Activated T-cell treated with anti-CD3 and anti-CD28 coated beads for 1 hour (primary cell): ENCODE measurements at places on chromosomes 16 and 17.
A peak's percentile ranks its signal among the peaks of the same experiment; 100 is the strongest.

DNA sequence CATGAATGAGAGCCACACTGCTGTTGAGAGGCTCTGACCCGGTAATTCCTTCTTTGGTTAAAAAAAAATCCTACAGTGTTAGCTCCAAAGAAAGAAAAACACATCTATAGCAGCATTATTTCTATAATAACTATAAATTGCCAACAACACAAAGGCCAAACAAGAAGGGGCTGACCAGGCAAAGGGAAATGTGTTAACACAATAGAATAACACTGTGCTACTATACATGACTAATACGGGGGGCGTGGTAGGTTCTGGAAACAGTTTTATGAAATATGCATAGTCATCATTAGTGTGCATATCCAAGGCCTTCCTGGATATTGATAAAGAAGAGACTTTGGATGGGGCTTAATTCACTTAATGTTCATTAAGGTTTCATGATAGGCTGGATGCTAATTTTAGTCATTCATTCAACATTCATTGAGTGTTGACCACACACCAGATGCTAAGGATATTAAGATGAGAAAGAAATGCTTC, 50.0 kb upstream of the CCL1 start:
- DNase-seq: no peak

- peak; percentile 32 for DNase-seq
These were observed 19.7 kb upstream of the LRRC37A3 start for GRCh38 chr17:64938925-64939474.

DNA sequence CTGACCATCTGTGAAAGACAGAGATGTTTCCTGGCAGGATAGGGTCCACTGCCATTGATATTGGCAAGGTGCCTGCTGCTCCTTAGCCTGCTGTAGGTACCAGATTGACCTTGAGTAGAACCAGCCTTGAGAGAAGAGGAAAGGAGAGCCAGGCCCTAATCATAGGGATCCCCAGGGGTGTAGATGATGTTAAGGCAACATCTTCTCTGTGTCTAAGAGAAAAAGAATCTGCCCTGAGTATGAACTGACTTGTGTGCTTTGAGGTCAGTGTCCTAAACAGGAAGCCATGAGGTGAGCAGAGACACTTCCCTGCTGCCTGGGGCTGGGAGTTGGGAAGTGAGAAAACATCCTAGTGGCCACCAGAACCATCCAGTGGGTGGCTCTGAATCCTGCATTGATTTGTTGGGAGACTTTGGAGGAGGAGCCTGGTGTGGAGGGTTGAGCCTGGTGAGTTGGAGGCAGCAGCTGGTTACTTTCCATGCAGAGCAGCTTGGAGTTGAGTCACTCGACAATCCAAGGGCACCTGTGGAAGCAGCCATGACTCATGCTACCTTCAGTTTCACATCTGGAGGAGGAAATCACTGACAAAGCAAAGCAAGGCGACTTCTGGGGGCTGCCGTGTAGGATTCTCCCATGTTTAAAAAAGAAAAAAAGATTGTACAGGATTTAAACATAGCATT, 47.8 kb downstream of the BMERB1 start:
- DNase-seq: no peak

DNA sequence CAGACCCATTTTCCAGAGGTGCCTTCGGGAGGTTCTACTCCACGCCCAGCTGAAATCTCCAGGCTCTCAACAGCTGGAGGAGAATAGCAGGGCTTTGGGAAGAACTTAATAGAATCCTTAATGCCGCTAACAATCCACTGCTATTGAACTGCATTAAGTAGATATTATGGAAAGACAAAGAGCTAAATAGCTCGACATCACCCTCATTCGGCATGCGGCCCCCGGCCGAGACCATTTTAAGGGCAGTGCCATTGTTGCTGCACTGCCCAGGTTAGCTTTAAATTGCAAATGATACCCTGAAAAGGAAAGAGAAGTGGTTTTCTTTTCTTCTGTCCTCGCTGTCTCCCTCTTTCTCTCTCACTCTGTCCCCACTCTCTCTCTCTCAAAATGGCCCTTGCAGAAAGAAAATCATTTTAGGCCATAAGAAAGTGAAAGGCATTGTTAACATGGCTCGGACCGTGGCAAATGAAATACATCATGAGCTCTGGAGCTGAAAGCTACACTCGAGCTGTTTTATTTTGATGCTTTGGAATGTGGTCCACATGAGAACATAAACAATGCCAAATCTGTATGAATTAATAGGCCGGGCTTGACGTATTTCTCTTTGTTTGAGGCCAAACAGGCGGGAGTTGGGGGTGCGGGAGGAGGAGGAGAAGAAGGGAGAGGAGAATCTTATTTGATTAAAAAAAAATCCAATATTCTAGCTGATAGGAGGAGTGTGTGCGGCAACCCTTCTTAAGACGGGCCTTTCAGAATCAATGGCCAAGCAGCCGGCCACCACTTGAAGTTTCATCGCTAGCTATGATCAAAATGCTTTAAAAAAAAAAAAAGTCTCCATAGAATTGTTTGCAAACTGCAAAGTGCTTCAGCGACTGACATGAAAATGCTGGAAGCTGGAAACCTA, 298.8 kb upstream of the IRX3 start:
- no peak for DNase-seq

DNA sequence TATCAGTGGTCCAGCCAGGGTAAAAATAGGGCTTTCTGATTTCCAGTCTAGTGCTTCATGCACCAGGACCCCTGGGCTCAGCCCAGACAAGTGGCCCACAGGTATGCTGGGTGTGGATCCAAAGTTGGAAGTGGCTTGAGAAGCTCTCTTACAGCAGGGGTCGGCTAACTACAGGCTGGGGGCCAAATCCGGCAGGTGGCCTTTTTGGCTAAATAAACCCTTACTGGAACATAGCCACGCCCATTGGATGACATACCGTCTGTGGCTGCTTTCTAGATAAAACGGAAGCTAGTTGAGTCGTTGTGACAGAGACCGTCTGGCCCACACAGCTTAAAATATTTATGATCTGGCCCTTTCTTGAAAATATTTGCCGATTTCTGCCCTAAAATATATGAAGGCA, 119.0 kb upstream of the CDC42EP4 start:
- no peak for DNase-seq

- peak; percentile 23 for DNase-seq
These were observed 344.9 kb downstream of the CPPED1 start for GRCh38 chr16:12458591-12459358.

- DNase-seq: no peak
These were observed 863 bp downstream of the CASKIN1 start for GRCh38 chr16:2195322-2196161.

DNA sequence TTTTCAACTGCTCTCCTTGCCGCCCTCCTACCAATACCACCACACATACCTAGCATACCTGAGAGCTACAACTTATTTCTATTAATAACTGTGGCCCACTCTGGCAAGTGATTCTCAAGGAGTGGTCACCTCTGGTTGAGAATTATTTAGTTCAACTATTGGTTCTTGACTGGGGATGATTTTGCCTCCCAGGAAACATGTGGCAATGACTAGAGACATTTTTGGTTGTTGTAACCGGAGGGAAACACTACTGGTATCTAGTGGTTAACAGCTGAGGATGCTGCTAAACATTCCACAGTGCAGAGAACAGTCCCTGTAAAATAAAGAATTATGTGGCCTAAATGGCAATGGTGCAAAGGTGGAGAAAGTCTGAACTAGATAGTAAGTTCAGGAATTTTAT, 96.7 kb downstream of the TRIM37 start:
- no peak for DNase-seq

- no peak for DNase-seq
These were observed 5.0 kb downstream of the TSPAN10 start for GRCh38 chr17:81641825-81642489.

DNA sequence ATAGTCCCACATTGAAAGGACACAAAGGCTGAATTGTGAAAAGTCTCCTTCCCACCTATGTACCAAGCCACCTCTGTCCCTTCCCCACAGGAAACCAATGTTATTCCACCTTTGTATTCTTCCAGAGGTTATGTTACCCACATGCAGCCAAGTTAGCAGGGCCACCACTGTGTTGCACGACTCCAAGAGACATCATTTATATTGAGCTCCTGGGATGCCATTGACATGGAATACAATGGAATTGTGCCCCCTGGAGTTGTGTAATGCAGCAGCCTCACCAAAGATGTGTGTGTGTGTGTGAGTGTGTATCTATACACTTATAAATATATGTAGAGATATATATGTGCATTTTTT, 21.6 kb upstream of the MSI2 start:
- DNase-seq: no peak

GRCh38 chr17:56688151-56688550, 94.7 kb downstream of the NOG start:
- no peak for DNase-seq

DNA sequence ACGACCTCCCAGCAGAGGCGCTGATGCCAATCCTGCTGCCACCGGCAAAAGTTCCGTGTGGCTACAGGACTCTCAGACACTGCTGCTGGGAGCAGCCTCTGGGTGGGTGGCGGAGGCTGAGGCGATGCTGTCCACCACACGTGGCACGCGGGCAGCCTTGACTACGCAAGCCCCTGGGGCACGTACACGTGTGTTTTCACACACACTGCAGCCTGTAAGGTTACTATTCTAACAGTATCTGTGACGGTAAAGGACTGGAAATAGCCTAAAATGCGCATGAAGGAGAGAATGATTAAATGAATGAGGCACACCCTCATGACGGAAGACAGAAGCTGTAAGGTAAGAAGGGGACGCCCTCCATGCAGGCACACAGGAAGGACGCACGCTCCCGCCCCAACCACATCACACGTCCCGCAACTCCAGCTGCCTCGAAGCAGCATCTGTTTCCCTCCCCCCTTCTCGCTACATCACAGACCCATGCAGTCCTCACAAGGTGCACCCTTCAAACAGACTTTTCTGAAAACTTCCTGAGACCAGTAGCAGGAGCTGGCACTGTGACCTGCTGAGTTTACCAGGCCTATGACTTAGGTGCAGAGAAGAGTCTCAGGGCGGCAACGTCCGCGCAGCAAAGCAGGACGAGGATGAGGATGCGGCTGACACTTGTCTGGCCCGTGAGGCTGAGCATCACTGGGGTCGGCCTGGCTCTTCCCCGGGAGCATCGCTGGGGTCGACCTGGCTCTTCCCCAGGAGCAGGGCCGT, 28.7 kb upstream of the FASN start:
- peak; percentile 68 for DNase-seq

DNA sequence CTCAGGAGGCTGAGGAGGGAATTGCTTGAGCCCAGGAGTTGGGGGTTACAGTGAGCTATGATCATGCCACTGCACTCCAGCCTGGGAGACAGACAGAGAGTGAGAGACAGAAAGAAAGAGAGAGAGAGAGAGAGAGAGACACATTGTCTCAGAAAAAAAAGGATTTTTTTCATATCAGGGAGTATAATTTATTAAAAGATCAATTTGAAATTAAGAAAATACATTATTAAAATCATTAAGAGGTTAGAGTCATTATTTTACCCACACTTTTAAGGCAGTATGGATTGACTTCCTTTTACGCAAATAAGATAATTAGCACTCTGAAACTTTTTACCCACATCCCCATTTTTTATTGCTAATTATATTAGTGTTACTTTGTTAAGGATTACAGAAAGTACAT, 804.3 kb downstream of the CDH11 start:
- DNase-seq: no peak

GRCh38 chr16:82671741-82672140, 45.0 kb downstream of the CDH13 start:
- DNase-seq: peak; percentile 16

GRCh38 chr16:86221085-86221484, 289.2 kb upstream of the FOXF1 start:
- no peak for DNase-seq

DNA sequence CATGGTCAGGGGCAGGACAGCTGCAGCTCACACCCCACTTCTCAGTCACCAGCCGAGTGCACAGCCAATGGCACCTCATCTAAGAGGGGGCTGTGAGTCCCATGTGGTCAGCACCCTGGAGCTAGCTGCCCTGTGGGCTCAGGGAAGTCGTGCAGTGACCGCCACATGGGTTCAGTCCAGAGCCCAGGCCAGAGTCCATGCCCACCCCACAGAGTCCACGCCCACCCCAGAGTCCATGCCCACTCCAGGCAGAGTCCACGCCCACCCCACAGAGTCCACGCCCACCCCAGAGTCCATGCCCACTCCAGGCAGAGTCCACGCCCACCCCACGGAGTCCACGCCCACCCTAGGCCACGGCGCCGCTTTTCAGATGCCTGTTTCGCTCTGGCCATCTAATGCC, 24.1 kb downstream of the SLC7A5 start:
- DNase-seq: no peak

- no peak for DNase-seq
These were observed 362.3 kb upstream of the RBFOX1 start for GRCh38 chr16:6970171-6970857.

- DNase-seq: no peak
These were observed 131.7 kb downstream of the ABCC1 start for GRCh38 chr16:16081141-16081540.

GRCh38 chr16:73878611-73879010, 418.0 kb upstream of the PSMD7 start:
- no peak for DNase-seq

DNA sequence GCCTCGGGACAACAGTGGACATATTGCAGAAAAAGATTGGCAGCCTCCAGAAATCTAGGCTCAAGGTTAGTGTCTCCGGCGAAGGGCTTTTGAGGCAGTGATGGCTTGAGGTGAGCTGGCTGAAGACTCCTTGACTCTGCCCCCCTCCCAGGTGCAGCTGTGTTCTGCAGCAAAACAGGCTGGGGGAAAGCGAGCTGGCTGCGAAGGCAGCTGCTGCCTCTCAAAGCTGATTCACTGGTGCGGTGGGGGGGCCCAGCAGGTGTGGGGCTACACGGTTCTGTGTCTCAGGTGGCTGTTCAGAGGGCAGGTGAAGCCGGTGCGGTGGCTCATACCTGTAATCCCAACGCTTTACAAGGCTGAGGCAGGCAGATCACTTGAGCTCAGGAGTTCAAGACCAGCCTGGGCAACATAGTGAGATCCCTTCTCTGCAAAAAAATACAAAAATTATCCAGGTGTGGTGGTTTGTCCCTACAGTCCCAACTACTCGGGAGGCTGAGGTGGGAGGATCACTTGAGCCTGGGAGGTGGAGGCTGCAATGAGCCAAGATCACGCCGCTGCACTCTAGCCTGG, 22.9 kb downstream of the C16orf96 start:
- no peak for DNase-seq

DNA sequence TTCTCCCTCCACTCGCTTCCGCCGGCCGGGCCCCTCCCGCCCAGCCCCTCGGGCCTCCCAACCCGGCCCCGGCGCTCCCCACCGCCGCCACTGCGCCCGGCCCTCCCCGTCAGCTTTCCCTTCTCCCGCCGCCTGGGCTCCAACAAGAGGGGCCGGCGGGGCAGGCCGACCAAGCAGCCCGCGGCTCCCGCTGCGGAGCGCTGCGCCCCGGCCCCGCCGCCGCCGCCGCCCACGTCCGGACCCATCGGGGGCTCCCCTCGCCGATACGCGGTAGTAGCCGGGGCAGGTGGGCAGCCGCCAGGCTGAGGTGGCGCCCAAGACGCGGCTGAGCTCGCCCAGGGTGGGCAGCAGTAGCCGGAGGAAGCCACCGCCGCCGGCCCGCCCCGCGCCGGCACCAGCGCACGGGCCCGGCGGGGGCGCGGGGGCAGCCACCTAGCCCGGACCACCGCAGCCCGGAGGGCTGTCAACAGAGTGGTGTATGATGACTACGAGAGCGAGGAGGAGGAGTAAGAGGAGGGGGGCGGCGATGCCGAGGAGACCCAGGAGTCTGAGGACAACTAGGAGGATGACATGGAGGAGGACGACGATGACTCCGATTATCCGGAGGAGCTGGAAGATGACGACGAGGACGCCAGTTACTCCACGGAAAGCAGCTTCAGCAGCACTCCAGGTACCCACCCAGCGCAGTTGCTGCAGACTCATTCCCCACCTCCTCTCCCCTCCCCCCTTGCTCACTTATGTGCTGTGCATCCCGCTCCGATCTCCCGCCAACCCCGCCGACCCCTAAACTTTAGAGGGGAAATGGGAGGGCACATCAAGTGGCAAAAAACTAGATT, 498 bp downstream of the LRRC37B start:
- DNase-seq: peak; percentile 5
